ENCODE measurements at places on chromosomes 5 and 9.

DNA sequence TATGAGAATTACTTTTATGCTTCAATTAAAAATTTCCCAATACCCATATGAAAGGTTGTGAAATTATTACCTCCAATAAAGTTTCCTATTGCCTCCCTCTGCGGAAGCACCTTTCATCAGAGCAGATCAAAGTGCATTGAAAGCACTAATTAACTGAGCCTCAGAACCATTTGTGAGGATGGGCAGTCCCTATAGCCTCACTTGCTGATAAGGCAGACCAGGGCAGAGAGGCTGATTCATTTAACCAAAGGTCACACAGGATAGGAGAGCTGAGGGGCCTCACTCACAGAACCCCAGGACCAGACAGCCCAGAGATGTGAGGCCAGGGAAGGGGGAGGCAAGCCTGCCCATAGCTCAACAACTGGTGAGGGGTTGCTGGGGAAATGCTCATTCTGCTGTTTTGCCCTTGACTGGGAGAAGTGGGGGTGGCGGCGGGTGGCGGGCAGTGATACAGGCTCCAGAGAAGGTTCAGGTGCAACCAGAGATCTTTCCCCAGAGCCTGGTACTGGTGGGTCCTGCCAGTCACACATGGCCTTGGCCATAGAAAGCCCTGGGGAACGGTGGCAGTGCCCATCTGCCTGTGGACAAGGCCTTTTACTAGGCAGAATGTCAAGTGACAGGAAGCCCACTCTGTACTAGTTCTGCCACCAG, 57.9 kb downstream of the MACROH2A1 start:
- DNase-seq, result no peak

DNA sequence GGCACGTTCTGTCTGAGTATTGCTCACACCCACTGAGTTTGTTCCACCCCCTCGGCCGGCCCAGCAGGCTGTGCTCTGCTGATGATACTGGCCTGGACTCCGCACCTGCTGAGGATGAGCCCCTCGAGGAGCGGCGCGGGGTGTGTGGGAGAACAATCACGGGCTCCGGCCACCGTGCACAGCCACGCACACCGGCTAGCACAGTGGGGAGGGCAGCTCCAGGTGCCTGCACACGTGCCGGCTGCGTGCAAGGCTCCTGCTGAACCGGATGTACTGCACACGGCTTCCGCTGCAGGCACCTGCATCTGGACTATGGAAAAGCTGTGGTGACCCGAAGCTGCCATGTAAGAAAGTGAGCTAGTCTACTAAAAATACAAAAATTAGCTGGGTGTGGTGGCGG, 485.2 kb upstream of the CDH9 start:
- DNase-seq, result no peak

DNA sequence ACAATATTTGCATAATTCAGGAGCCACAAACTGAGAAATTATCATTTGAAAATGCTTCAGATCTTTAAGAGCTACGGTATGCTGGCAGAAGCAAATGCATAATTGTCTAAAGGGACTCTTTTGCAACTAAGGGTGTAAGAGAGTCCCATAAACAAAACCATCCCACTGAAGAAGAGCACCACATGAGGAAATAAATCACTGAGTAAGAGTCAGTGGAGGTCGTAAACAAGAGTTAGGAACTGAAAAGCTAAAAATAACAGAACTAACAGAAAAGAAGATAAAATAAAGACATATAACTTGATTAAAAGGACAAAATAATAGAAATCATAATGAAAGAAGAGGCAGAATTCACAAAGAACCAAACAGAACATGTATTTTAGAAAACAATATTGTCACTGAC, 3.5 kb upstream of the SMC2 start:
- no peak for DNase-seq

DNA sequence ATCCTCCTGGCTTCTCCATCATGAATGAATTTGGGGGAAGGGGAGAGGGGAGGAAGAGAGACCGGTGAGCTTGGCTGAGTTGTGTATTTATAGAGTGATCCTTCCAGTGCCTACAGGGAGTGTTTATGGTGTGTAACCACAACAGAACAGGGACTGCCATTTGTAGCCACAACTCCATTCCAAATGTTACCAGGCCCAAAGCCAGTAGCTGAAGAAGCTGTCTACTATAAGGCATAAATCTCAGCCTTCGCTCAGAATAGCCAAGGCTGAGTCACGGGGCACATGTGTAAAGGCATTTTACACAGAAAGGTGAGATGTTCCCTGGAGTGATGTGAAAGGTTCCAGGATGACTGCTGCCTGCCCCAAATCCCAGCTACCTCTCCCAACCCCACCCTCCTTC, 2.5 kb downstream of the TMEM252 start:
- DNase-seq, result no peak

DNA sequence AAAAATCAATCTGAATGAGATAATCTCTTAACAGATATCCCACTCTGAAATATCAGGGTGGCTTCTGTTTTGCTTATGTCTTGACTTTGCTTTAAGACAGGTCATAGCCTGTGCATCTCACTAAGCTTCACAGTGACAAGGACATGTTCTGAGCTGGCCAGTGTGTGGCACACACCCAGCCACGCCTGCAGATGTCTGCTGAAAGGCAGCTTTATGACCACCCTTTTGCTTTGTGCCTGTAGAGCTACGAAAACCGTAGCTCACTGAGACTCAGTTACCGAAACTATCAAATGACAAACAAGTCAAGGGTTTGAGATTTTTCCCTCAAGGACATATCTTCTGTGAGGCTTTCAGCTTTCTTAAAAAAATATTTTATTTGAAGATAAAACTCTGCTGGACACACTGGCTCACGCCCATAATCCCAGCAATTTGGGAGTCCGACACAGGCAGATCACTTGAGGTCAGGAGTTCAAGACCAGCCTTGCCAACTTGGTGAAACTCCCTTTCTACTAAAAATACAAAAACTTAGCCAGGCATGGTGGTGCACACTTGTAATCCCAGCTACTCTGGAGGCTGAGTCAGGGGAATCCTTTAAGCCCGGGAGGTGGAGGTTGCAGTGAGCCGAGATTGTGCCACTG, 233.2 kb downstream of the SPATA31A1 start:
- no peak for DNase-seq

GRCh38 chr9:23822261-23823169, 3.5 kb downstream of the ELAVL2 start:
- no peak for DNase-seq

DNA sequence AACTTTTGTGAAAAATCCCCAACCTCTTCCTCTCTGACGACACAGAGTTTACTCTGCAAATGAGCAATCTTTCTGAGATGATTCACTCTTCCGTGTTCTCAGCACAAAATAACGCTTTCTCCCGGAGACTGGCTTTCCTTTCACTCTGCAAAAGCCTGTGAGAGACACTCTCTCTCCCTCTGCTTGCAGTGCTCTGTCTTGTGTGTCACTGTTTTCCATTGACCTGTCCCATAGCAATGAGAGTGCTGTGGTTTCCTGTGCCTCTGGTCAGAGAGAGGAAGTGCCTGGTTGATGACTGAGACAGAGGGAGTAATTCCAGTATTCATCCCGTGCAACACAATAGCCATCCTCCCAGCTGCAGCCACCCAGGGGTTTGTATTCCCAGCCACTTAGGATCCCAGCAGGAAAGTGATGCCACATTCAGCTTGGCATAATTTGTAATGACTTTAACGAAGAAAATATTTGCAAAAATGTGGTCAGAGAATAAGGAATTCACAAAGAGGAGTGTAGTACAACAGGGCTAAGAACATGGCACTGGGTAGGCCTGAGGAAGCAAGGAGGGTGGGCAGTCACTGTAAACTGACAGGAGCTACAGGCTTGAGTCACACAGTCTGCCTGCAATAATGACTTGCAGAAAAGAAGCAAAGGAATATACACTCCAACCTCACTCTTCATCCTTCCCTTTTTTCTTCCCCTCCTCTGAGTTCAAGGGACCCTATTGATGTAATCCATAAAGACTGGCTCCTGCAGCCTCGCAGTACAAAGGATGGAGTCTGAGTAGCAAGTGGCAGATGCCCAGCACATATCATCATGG, 463.5 kb upstream of the RGMB start:
- DNase-seq, result no peak

All from activated CD8-positive, alpha-beta memory T cell treated with anti-CD3 and anti-CD28 coated beads for 1 hour (primary cell).